ENCODE measurements at places on chromosomes 3 and 15. TPM values are rescaled to one million over a fixed set of nuclear protein-coding genes. Genes with fewer than 3 reads are reported as not detected.

The CCNB2 gene
- total RNA-seq, result 92.0 TPM

- H3K27ac ChIP-seq, result no peak overlapping the region
- no peaks in the 10 kb centered on the region for H3K36me3 ChIP-seq
Observed at GRCh38 chr3:16837602-16838001, 47.2 kb upstream of the PLCL2 start.

The ST8SIA2 gene
- total RNA-seq, result not detected

- no peaks in the 10 kb centered on the region for H3K27me3 ChIP-seq
- no peaks in the 10 kb centered on the region for H3K4me1 ChIP-seq
- H3K27ac ChIP-seq, result no peak overlapping the region
- no peaks in the 10 kb centered on the region for H3K36me3 ChIP-seq
- H3K4me3 ChIP-seq, result no peak overlapping the region
Observed at GRCh38 chr3:45700570-45701073, 11.4 kb downstream of the SACM1L start.

The IL16 gene
- total RNA-seq, result not detected

All from Caco-2 (cell line).